IPS DF 6.9 (cell line): ENCODE measurements at places on chromosomes 3 and 15.

- DNase-seq, result no peak
Observed at GRCh38 chr3:13514639-13515435, 34.1 kb upstream of the FBLN2 start.

DNA sequence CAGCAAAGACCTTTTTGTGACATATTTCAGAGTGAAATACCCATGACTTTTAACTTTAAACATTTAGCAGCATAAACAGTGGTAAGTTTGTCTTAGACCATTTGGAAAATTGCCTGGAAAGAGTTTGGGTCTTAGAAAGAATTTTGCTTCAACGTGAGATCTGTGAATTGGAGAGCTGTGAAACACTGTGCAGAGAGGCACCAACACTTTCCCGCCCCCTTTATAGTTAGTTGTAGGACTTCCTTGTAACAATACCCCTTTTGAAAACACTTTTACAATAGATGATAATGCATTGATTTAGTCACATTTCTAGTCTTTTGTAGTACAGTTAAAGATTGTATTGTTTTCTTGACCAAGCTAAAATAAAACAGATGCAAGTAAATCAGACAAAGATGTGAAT lies 43.5 kb upstream of the MBNL1 start:
- no peak for DNase-seq

- peak; percentile 25 for DNase-seq
Observed at GRCh38 chr3:135368316-135368715, 573.3 kb downstream of the EPHB1 start.

GRCh38 chr15:81296673-81297072 lies 27.3 kb downstream of the STARD5 start:
- no peak for DNase-seq

DNA sequence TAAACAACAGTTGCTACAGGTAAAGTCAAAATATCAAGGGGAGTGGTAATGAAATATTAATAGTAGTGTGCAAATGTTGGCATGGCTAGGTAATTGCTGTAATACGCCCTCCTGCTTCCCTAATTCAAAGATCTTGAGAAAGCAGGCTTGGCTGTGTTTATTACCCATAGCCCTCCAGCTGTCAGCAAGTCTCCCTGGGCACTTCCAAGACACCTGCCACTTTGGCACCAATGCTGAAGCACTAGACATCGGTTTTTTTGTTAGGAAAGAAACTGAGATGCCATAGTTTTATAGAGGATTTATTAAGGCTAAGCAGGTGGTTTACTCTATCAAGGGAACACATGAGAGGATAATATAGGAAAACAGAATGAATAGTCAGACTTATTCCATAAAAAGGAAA lies 64.4 kb downstream of the P2RY1 start:
- DNase-seq, result no peak

GRCh38 chr15:101113114-101114005 lies 138.5 kb downstream of the CHSY1 start:
- no peak for DNase-seq

GRCh38 chr15:101455291-101456025 lies 34.0 kb downstream of the PCSK6 start:
- DNase-seq, result no peak

DNA sequence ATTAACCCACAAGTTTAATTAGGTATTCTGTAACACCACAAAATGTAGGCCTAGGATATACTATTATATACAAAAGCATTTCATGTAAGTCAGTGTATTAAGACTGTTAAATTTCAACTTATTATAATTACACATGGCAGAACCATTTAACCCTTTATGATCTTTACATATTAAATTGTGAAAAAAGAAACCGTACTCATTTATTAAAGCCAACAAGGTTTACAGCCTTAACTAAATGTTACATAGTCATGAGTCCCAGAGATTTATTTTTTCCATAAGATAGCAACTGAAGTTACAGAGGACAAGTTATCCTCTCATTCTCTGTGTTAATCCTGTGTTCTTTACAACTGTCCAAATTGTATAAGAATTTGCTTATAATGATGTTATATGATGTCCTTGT lies 615.8 kb upstream of the AGTR1 start:
- DNase-seq, result no peak

- no peak for DNase-seq
Observed at GRCh38 chr3:62370858-62371719, 2.3 kb downstream of the FEZF2 start.
